ENCODE measurements at places on chromosomes 4 and X.

DNA sequence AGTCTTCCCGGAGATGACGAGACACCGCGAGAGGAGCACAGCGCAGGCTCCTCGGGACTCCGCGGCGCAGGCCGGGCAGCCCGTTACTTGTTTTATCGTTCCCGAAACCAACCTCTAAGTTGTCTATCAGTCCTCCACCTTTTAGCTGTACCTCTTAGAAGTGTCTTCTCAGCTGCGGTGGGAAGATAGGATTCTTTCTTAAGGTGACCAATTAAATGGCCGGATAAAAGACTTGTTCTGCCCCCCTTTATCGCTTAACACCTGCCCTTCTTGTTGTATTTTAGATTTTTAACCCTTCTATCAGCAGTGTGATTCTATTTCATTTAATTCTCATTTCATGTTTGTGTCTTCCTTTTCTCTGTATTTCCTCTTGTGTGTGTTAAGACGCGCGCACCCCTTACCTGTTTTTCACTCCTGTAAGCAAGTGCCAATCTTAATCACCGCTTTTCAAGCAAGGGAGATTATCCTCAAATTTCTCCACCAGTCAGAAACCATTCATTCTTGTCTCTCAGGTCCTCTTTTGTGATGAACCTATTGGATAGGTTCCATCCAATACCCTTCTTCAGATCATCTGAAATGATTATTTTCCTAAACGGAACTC is at the start of gene SLC9B2:
SLC9B2 (minus strand) TSS at position 15 of the 601 bp plus-strand sequence. CDS start 9,211 bp downstream, outside the sequence.
- no peak for DNase-seq

DNA sequence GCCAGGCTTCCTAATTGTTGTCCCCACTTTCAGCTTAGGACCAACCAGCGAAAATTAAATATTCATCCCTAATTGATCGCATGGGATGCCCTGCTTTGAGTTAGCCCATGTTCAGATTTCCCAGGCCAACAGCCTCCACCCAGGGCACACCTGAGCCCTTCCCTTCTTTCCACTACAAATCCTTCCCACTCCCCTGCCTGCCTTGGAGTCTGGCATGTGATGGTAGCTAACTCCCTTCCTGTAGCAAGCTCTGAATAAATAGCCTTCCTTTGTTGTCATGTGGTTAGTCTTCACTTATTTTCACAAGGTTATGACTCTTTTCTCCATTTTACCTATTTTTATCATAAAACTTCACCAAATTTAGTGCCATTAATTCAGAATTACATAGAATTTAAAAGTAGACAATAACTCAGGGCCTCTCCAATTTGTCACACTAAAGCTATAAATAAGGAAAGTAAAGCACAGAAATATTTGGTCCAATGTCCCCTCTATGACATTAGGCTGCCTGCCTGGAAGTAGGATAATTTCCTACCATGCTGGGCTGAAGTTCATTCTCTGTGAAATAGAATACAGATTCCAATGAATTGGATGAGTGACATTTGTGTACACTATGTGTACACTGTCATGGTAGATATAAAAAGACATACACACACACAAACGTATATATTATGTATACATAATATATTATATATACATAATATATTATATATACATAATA is 166.4 kb upstream of the CPEB2 start:
- no peak for DNase-seq

DNA sequence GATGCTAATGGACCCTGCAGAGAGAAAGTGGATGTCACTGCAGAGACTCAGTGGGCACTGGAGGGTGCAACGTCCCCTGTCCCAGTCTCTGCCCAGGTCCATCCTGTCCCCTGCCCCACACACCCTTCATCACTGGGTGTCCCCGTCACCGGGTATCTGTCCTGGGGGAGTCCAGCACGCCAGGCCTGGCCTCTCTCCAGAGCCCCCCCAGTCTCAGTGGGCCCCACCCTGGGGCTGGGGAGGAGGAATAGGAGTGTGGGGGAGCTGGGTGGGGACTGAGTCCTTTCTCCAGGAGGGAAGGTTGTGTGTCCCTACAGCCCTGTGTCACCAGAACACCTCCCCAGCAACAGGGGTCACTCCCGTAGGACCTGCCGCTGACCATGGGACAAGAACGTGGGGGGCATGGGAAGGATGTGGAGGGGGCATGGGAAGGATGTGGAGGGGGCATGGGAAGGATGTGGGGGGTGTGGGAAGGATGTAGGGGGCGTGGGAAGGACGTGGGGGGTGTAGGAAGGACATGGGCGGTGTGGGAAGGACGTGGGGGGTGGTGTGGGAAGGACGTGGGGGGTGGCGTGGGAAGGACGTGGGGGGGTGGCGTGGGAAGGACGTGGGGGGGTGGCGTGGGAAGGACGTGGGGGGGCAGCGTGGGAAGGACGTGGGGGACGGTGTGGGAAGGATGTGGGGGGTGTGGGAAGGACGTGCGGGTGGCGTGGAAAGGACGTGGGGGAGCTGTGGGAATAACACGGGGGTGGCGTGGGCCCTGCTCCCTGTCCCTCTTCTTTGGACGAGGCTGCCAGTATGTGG is 21.0 kb upstream of the SPON2 start:
- no peak for DNase-seq

- no peak for DNase-seq
Measured at GRCh38 chr4:8838961-8839431, 32.6 kb downstream of the HMX1 start.

DNA sequence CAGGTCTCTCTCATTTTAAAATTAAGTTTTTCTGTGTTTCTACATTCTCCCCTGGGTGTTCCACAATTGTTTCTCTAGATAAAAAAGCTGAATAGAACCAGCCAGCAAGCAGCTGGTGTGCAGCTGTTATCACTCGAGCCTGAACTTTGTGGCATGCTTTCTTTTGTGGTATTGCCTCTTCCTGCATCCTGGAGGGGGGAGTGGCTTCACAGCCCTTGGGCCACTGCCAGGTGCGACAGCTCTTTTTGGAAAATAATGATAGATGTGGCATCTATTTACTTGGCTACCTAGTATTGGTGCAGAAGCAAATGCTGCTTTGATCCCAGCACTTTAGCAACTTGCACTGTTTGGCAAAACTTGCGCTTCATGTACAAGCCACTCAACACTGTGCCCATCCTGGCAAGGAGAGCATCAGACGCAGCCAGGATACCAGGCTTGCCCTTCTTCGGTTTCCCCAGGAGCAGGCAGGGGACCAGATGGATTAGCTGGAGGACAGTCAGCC is 69.4 kb downstream of the HMGB2 start:
- no peak for DNase-seq

- DNase-seq, result no peak
Measured at GRCh38 chrX:107522901-107523300, 73.4 kb downstream of the FRMPD3 start.

DNA sequence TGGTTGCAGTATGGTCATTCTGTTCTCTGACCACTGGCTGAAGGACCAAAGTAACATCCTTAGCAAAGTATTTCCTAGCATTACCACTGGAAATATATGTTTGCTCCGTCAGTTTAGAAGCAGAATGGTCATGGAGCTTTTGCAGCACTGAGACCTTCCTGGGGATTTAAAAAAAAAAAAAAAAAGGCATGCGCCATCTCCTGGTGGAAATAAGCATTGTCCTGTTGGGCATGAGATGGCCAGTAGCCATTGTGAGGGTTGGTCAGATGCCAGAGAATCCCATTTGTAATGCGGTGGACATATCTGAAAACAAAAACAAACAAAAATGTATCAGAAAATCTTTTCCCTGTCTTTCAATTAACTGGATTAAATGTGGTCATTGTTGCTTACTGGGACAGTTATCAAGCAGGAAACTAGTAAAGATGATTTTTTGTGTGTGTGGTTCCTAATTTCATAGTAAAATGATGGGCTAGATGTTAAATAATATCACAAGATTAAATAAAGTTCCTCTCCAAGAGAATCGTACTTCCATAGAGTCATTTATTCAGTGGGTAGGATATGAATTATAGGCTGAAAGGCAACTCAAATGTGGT is 139.6 kb downstream of the SOWAHB start:
- no peak for DNase-seq

- no peak for DNase-seq
Measured at GRCh38 chr4:78517050-78517652, 34.4 kb upstream of the ANXA3 start.

DNA sequence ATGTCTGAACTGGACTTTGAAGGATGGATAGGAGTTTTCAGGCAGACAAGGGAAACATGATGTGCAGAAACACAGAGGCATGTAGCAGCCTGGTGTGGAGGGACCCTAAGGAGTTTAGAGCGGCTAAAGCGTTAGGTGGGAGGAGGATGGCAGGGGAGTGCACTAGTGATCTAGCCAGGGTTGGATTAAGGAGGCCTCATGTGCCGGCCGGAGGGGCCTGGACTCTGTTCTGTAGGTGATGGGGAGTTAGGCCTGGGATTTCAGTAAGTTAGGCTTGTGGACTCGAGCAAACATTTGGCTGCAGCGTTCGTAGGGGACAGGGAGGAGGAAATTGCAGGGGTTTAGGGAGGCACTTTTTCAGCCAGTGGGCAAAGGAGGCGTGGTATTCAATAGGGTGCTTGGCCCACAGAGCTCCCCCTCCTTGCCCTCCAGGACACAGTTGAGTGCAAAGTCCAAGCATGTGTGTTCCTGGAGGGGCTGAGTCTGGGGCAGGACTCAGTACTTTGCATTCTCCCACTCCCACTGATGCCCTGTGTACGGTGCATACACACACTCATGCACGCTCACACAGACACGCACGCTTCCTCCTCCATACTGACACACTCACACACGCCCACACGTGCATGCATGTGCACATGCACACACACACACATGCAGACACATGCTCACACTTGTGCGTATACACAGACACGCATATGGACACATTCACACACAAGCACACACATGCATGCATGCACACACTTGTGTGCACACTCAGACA is 18.6 kb downstream of the PSAPL1 start:
- no peak for DNase-seq

GRCh38 chrX:105483011-105483410 is 262.5 kb upstream of the TEX13A start:
- no peak for DNase-seq

- DNase-seq, result no peak
Measured at GRCh38 chr4:128528793-128529553, 241.4 kb upstream of the PGRMC2 start.

DNA sequence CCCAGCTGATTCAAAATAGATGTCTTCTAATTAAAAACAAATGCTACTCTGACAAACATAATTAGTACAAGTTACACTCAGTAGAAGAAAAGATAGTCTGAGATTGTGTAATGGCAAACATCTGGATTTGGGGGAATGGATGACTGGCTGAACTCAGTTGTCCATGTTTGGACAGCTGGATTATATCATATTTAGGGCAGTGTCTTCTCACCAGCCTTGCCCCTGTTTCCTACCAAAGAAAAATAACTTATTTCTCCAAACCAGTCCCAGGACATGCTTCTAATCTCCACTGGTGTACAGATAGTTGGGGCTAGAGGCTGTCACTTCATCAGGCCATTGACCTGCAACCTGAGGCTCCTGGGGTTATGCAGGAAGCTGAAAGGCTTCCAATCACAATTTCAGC is 237.3 kb downstream of the USP46 start:
- DNase-seq, result no peak

- no peak for DNase-seq
Measured at GRCh38 chr4:6986072-6986780, 56.9 kb upstream of the TADA2B start.

DNA sequence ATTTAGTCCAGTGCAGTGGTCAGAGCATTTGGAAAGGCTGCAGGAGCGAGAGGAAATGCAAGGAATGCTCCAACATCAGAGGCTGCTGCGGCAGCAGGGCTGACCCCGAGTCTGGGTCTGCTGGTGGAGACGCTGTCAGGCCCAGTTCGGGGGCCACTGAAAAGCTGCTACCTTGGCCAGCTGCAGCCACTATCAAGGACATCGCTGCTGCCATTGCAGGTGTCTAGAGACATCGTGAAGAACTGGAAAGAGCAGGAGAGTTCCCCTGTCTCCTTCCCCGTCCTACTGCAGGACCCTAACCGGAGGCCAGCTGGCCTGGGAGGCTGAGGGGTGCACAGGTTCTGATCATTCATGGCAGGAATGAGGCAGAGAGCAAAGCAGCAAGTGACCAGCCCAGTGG is 29.5 kb upstream of the GPR78 start:
- no peak for DNase-seq

GRCh38 chr4:147340111-147340510 is 140.8 kb upstream of the EDNRA start:
- DNase-seq, result no peak

GRCh38 chr4:184473499-184474262 is 669 bp downstream of the IRF2 start:
- no peak for DNase-seq

DNA sequence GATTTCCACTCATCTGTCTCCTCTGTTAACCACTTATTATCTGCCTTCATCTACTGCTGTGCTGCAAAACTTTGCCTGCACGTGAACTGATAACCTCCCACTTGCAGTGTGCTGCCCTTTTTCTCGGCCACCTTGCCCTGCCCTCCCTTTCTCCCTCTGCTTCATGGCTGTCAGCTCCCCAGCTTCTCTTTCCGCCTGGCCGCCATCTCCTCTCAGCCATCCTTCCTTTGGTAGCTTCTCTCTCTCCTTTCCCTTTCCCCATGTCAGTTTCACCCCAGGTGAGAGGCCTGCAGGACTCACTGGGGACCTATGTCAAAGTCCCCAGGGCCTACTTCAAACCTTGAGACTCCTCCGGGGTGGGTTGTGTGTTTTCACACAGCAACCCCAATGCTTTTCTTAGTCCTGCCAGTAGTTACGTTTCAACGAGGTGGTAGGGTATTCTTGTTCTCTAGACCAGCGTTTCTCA is 6.6 kb downstream of the MSL3 start:
- DNase-seq, result no peak

DNA sequence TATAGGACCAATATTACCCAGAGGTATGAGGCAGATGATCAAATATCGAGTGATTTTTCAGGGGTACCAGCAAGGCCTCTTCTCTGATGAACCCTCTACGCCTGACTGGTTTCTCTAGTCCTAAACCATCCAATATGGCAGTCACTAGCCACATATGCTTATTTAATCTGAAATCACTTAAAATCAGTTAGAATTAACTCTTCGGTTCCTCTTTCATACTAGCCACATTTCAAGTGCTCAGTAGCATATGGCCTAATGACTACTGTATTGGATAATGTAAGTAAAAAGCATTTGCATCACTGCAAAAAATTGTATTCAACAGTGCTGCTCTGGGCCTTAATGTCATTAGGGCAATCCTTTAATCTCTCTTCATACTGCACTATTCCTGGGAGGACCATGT is 4.4 kb upstream of the APBB2 start:
- DNase-seq, result no peak

DNA sequence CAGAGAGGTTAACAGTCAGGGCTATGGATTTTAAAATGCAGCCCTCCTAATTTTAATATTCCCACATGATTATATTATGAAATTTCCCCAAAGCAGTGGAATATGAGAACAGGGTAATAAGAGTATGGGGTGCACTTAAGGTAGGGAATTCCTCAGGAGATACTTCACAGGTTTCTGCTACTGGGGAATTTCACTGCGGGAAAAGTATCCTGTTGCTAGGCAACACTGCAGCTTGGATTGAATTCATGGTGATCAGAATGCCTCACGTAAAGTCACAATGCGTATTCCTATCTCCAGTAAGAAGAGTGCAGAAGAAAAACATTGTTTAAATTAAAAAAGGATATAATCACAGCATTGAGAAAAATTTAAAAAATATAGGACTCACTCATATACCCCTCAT is 398.1 kb upstream of the RPS6KA3 start:
- no peak for DNase-seq

GRCh38 chr4:112808001-112808400 is 171.1 kb downstream of the LARP7 start:
- no peak for DNase-seq

Data from anterior cingulate cortex (tissue), 58 donors.